ENCODE measurements at places on chromosomes 13 and 19. TPM values are rescaled to one million over a fixed set of nuclear protein-coding genes. Genes with fewer than 3 reads are reported as not detected.

- no peak for DNase-seq
Observed at GRCh38 chr19:1700733-1701663, 48.6 kb upstream of the TCF3 start.

DNA sequence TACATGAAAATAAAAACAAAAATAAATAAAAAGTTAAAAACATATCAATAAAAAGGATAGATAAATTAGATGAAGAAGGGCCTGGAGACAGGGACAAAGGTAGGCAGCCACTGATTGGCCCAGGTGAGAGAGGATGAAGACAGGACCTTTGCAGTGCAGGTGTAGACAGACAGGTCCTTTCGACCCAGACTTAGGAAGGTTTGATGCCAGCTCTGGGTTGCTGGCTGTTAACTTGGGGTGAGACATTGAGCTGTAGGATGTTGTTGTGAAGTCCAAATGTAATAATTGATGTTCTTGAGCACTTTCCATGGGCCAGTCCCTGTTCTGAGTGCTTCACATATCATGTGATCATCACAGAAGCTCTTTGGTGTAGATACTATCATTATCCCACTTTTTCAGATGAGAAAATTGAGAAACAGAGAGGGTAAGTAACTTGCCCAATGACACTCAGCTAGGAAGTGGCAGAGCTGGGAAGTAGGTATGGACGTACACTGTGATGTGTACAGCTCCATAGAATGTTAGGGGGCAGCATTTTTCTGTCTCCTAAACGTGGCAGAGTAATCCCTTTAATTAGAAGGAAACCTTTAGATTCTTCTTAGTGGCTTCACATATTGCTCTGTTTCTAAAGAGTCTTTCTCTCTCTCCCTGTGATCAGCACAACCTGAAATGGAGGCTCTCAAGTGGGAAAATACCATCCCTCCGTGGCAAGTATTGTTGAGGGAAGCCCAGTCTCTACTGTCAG lies 76.0 kb upstream of the STK24 start:
- DNase-seq: no peak

DNA sequence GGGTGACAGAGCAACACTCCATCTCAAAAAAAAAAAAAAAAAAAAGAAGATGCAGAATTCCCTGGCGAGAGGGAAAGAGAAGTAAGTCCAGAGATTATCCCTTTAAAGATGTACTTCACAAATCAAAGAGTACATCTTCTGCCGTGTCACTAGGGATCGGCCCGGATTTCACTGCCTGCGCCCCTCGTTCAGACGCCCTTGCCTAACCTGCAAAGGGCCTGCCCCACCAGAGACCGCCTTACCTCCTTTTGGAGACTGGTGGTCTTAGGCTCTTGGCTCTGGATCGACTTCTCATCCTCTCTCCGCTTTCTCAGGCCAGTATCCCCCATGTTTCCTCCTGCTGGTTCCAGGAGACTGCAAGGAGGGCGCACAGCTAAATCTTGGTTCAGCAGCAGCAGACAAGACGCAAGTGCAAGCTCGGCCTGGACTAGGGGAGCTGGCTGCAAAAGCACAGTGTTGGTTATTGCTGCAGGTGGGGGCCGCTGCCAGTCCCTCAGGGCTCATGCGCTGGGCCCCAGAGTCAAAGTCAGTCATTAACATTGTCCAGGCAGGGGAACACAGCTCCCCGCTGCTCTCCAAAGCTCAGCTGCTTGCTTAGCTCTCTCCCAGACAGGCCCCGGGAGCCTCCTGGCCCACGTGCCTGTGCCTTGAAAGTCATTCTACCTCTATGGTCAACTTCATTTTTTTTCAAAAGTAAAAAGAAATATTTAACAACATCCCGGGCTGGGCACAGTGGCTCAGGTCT lies 1.2 kb downstream of the SLC7A9 start:
- no peak for DNase-seq

LGI4 gene
- total RNA-seq: 5.9 TPM

C19orf12 gene
- total RNA-seq: 20.8 TPM

RFPL4AL1 gene
- total RNA-seq: not detected

Measured in urinary bladder (tissue), 4 donors.